ENCODE measurements at places on chromosomes 16 and 17. TPM values are rescaled to one million over a fixed set of nuclear protein-coding genes. Genes with fewer than 3 reads are reported as not detected.

Gene LRRC37A
- 2.5 TPM for total RNA-seq

Gene SLC52A1
- total RNA-seq: 2.2 TPM

Gene CDK5R1
- total RNA-seq: 3.5 TPM

Gene SLC25A11
- 82.3 TPM for total RNA-seq

Gene GNGT2
- 39.8 TPM for total RNA-seq

DNA sequence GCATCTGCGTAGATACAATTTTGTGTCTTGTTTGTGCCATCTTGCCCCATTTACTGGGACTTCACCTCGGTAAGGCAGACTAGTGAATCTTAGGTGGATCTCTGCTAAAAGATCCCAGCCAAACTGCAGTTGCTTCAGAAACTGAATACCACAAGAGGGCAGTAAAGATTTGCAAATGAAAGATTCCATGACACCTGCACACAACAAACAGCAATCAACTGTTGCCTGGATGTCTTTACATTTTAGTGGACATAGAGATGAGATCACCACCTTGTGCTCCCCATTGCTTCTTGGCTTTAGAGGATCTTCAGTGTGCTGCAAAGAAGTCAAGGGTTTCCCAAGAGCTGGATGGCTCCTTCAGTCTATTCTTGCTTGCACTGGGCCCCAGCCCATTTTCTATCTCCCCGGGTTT, 119.2 kb upstream of the CACNG5 start:
- H3K27ac ChIP-seq: peak overlapping the region; percentile 64
- H3K4me1 ChIP-seq: peaks cover 76% of the 10 kb centered on the region
- no peak overlapping the region for H3K4me3 ChIP-seq
- peak; percentile 45 for DNase-seq
- H3K36me3 ChIP-seq: peaks cover 10% of the 10 kb centered on the region

DNA sequence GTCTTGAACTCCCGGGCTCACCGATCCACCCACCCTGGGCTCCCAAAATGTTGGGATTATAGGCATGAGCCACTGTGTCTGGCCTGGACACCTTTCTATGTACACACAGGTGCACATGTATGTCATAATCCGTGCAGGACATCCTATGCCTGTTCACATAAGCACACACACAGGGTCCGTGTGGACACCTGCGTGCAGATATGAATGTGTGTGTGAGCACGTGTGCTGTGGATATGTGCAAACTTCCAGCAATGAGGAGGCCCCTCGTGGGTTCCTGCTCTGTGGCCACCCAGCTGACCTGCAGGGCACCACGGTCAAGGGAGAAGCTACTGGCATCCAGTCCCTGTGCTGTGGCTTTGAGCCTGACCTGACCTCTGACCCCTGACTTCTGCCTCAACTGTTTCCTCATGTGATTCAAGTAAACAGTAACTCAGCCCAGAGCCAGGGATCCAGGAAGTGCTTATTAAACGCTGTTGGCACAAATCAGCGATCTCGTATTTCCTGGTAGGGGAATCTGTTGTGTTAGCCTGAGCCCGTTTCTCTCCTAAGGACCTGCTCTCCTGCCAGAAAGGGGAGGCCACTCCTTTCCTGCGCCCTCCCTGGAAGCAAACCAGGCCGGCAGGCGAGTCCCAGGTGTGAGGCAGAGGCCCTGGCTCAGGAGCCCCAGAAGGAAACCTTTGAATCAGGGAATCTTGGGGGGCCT, 6.5 kb downstream of the CPNE7 start:
- no peak overlapping the region for H3K4me3 ChIP-seq
- no peaks in the 10 kb centered on the region for H3K36me3 ChIP-seq
- H3K4me1 ChIP-seq: no peaks in the 10 kb centered on the region
- no peak for DNase-seq
- peaks cover 10% of the 10 kb centered on the region for H3K27me3 ChIP-seq

GRCh38 chr17:6642592-6642991, 1.7 kb downstream of the TXNDC17 start:
- H3K4me1 ChIP-seq: peaks cover 63% of the 10 kb centered on the region
- peak overlapping the region; percentile 87 for H3K4me3 ChIP-seq
- DNase-seq: no peak

DNA sequence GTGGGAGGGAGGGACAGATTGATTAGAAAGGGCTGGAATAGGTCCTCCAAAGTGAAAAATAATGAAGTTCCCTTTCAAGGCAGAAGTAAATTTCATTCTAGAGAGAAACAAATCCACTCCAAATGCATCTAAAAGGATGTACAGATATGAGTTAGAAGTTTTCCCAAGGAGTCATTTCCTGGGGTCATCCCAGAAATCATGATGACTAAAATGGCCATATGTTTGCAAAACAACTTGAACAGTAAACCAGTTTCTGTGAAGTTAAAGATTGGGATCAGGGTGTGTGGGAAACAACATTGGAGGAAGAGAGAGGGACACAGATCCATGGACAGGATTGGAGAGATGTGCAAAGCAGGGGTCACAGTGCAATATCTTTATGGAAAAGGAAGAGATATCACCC, 32.5 kb upstream of the ARHGAP44 start:
- H3K27me3 ChIP-seq: no peaks in the 10 kb centered on the region
- no peaks in the 10 kb centered on the region for H3K36me3 ChIP-seq
- DNase-seq: no peak
- no peak overlapping the region for H3K27ac ChIP-seq
- no peak overlapping the region for H3K4me3 ChIP-seq

GRCh38 chr16:78034530-78034929, 12.2 kb downstream of the CLEC3A start:
- H3K27me3 ChIP-seq: peaks cover 45% of the 10 kb centered on the region
- peak overlapping the region; percentile 14 for H3K27ac ChIP-seq
- H3K4me3 ChIP-seq: no peak overlapping the region
- no peaks in the 10 kb centered on the region for H3K36me3 ChIP-seq
- peak; percentile 42 for DNase-seq

DNA sequence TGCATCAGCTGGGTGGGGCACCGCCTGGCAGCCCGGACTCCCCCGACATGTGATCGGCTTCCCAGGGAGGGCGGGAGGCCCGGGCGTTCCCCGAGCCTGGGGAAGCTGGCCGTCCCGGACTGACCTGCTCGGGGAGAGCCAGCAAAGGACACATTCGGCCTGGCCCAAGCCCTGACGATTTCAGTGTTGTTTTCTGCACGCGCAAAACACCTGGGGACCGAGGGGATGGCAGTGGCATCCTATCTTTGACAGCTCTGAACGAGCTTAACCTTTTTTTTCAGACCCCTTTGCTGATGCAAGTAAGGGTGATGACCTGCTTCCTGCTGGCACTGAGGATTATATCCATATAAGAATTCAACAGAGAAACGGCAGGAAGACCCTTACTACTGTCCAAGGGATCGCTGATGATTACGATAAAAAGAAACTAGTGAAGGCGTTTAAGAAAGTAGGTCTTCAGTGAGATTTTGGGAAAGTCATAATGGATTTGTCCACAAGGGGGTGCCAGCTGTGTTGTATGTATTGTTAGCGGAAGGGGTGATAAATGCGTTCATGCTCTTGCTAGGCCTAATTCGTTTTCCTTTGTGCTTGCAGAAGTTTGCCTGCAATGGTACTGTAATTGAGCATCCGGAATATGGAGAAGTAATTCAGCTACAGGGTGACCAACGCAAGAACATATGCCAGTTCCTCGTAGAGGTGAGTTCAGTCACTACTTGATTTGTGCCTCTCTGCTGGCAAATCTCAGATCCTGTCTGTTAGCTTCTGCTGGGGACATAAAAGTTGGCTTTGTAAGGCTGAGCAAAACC, 1.0 kb downstream of the EIF1 start:
- H3K36me3 ChIP-seq: peaks cover 47% of the 10 kb centered on the region
- DNase-seq: peak; percentile 75
- peaks cover 29% of the 10 kb centered on the region for H3K4me1 ChIP-seq
- peak overlapping the region; percentile 94 for H3K4me3 ChIP-seq
- H3K27me3 ChIP-seq: no peaks in the 10 kb centered on the region

- peak overlapping the region; percentile 76 for H3K4me3 ChIP-seq
- H3K27ac ChIP-seq: peak overlapping the region; percentile 93
These were observed 6.2 kb downstream of the TMC6 start for GRCh38 chr17:78122216-78122930.

DNA sequence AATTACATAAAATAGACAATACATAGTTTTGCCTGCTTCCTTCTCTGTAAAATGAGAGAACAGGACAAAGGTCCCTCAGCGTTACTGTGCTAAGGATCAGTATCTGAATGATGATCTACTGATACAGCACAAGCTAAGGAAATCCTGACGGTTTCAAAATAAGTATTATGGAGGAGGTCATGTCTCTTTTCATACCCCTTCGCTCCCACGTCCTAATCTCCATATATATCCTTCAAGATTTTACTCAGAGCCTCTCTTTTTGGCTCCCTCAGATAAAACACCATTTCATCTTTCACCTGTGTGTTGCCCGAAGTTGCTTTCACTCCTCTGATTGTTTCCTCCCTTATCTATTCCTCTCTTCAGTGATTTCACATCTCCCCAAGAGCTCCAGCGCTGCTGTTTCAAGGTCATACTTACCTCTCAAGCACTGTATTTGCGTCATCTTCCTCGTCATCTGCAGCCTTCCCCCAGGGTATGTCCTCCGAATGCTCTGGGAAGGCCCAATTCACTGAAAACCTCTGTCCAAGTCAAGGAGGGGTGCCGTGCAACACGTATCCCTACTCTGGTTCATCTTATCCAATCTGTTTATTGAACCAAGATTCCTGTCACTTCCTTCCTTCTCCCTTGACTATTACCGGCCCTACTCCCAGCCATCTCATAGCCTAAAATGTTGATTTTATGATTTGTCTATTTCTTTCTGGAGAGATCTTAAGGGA, 1.2 kb upstream of the BLTP2 start:
- no peak for DNase-seq
- peak overlapping the region; percentile 86 for H3K4me3 ChIP-seq
- H3K4me1 ChIP-seq: peaks cover 38% of the 10 kb centered on the region
- peaks cover 30% of the 10 kb centered on the region for H3K36me3 ChIP-seq

DNA sequence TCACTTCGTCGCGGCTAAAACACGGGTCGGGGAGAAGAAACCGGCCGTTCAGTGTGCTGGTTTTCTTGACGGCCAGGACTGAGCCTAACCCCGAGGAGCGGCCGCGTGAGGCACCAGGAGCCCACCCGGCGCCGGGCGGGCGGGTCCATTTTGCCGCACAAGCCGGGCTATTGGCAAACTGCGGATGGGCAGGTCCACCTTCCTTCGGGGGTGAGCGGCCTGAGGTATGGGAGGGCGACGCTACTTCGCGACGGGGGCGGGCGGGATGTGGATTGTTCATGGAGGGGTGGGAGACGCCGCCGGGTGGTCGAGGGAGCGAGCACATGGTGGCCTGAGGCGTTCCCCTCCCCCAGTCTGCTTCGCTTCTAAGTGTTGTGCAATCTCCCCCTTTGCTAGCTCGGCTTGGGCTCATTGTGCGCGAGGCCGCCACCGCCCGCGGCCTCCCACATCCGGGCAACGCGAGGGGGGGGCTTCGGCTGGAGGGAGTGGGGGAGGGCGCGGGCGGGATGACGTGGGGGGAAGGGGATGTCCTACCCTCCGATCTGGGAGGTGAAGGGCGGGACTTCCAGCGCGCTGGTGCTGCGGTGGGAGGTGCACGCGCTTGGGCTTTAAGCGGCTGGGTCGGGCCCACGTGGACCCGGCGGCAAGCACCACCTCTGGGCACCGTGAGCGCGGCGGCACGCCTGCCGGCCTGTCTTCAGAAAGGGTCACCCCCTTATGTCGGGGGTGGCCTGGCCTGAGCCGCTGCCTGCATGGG, 5.9 kb upstream of the CD68 start:
- DNase-seq: peak; percentile 96
- H3K4me3 ChIP-seq: peak overlapping the region; percentile 95
- no peaks in the 10 kb centered on the region for H3K27me3 ChIP-seq
- H3K4me1 ChIP-seq: peaks cover 59% of the 10 kb centered on the region
- H3K27ac ChIP-seq: peak overlapping the region; percentile 97

DNA sequence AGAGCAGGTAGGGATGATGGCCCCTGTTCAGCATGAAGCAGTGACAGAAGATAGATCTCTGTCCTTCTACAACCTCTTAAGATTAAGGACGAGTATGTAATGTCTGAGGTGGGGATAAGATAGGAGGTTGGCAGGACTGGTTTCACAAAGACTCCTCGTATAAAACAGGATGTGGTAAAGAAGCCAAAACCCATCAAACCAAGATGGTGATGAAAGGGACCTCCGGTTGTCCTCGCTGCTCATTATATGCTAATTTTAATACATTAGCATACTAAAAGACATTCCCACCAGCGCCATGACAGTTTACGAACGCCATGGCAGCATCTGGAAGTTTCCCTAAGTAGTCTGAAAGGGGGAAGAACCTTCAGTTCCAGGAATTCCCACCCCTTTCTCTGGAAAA, 27.3 kb downstream of the MIS12 start:
- no peak overlapping the region for H3K4me3 ChIP-seq
- H3K27me3 ChIP-seq: no peaks in the 10 kb centered on the region
- DNase-seq: no peak
- peaks cover 47% of the 10 kb centered on the region for H3K36me3 ChIP-seq

- peak overlapping the region; percentile 93 for H3K27ac ChIP-seq
- no peaks in the 10 kb centered on the region for H3K27me3 ChIP-seq
- H3K4me1 ChIP-seq: peaks cover 38% of the 10 kb centered on the region
- DNase-seq: peak; percentile 78
These were observed 4.1 kb downstream of the MAP2K3 start for GRCh38 chr17:21288571-21289017.

GRCh38 chr17:73052923-73053322, 39.6 kb downstream of the SLC39A11 start:
- no peak for DNase-seq
- no peaks in the 10 kb centered on the region for H3K27me3 ChIP-seq
- peaks cover 2% of the 10 kb centered on the region for H3K36me3 ChIP-seq
- no peak overlapping the region for H3K27ac ChIP-seq
- no peak overlapping the region for H3K4me3 ChIP-seq

DNA sequence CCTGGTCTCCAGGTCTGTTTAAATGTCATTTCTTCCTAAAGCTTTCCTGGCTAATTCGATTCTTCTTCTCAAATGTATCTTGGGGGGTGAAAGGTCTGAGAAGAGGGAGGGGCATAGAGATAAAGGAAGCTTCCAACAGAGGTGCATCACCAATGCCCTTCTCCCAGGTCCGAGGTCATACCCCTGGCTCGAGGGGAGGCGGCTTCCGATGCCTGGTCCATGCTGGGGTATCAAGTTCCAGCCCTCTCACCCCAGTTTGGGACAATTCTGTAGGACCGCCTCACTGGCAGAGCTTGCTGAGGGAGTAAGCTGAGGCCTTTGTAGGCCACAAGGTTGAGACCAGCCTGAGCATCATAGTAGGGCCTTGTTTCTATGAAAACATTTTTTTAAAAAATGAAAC, 10.3 kb upstream of the CEP20 start:
- DNase-seq: no peak
- no peak overlapping the region for H3K4me3 ChIP-seq
- H3K4me1 ChIP-seq: peaks cover 48% of the 10 kb centered on the region
- peak overlapping the region; percentile 89 for H3K27ac ChIP-seq
- peaks cover 3% of the 10 kb centered on the region for H3K36me3 ChIP-seq

DNA sequence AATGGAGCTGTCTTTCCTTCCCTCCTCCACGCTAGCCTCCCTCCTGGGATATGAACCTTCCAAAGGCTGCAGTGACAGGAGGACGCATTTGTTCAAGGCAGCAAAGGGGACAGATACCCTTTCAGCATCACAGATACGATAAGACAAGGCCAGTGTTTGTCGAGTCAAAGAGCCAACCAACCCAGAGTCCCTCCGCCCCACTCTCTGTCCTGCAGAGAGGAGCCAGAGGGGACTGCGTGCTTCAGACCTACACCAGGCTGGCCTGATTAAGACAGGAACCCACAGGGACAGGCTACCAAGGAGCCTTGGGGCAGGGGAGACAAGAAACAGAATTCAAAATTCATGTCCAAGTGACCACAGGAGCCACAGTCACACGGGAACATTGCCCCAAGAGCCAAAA, 72.6 kb upstream of the CDH5 start:
- H3K4me3 ChIP-seq: no peak overlapping the region
- H3K4me1 ChIP-seq: no peaks in the 10 kb centered on the region
- no peak overlapping the region for H3K27ac ChIP-seq
- DNase-seq: no peak

- H3K36me3 ChIP-seq: no peaks in the 10 kb centered on the region
- H3K4me1 ChIP-seq: no peaks in the 10 kb centered on the region
- peaks cover 18% of the 10 kb centered on the region for H3K27me3 ChIP-seq
- H3K4me3 ChIP-seq: no peak overlapping the region
- H3K27ac ChIP-seq: no peak overlapping the region
These were observed 27.2 kb upstream of the TOB1 start for GRCh38 chr17:50893183-50893993.
